ENCODE measurements at places on chromosomes 3 and 15. TPM values are rescaled to one million over a fixed set of nuclear protein-coding genes. Genes with fewer than 3 reads are reported as not detected.

Gene CCR1
- 2.0 TPM for total RNA-seq

GRCh38 chr3:52120556-52121463 is 33.4 kb downstream of the POC1A start:
- no peak for DNase-seq

Gene SCAPER
- 42.6 TPM for total RNA-seq

Gene SLC27A2
- total RNA-seq: not detected

- DNase-seq: no peak
These were observed 8.9 kb downstream of the FAM3D start for GRCh38 chr3:58657571-58658141.

- no peak for DNase-seq
These were observed 165.6 kb upstream of the SMAD3 start for GRCh38 chr15:66899555-66900350.

DNA sequence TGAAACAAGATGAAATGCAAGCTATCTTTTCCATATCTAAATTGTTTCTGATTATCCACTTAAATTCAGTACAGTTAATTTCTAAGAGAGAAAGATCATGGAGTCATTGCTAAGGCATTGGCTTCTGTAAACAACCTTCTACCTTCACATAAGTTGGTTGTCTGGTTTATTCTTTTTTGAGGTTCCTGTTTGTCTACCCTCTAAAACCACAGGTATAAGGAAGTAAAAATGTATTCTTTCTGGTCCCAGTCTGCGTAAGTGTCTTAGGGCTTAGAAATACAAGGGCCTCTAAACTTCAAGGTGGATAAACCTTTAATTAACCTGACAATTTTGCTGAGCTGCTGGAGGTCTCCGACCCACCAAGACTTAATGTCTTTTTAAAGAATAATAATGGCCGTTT is 3.6 kb upstream of the ATOSA start:
- DNase-seq: no peak

DNA sequence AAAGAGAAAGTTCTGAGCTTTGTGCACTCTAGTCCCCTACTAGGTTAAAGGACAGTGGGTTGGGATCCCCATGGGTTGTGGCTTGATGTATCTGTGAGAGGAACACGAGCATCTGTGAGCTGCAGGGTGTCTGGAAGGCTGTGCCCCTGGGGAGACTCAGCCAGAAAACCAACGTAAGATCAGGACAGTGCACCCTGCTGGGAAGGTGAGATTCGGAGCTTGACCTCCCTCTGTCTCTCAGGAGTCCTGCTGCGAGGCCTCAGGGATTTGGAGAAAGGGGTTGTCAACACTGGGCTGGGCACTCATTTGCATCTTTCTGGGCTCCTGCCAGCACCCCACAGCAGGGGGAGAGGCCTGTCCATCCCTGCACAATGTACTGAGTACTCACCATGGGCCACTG is 15.2 kb downstream of the ANKRD63 start:
- no peak for DNase-seq

GRCh38 chr15:27723821-27724220 is 375.3 kb downstream of the OCA2 start:
- DNase-seq: no peak

Gene ZFAND6
- 75.0 TPM for total RNA-seq

DNA sequence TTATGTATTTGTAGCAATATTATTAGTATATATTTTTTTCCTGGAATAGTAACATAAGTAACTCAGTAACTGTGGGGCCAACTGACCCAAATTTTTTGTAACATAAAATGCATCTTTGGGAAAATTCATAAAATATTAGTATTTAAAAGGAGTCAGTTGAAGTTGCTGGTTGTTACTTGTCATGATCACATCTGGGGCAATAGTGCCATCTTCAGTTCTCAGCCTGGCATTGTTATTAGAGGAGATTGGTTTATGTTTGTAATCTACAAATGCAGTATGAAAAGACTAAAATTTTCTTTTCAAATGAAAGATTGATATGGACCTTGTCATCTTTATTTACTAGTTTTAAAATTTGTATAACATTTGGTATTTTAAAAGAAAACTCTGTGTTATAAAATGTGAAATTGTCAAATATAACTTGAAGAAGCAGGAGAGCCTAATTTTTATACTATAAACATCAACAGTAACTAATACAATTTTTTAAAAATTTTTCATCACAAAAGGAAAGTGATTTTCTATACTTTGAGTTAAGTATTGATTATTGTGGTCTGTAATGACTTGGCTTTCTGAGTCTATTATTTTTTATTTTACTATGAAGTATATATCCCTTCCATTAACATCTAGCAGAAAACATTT is 38.8 kb upstream of the MLF1 start:
- no peak for DNase-seq

DNA sequence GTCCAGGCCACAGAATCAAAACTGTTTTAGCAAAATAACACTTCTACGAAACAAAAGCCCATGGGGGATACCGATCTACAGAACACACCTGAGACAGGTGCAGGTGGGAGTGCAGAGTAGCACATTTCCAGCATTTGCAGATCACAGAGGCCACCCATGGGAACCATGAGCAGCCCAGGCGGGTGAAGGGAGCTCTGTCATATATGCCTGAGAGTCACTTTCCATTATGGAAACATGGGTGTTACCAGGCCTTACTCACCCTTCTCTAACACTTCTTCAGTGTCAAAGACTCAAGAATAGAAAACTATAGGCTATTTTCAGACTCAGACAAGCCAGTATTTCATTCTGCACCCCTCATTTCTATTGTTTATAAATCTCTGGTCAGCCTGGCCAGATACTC is 3.5 kb downstream of the PLA1A start:
- DNase-seq: no peak

DNA sequence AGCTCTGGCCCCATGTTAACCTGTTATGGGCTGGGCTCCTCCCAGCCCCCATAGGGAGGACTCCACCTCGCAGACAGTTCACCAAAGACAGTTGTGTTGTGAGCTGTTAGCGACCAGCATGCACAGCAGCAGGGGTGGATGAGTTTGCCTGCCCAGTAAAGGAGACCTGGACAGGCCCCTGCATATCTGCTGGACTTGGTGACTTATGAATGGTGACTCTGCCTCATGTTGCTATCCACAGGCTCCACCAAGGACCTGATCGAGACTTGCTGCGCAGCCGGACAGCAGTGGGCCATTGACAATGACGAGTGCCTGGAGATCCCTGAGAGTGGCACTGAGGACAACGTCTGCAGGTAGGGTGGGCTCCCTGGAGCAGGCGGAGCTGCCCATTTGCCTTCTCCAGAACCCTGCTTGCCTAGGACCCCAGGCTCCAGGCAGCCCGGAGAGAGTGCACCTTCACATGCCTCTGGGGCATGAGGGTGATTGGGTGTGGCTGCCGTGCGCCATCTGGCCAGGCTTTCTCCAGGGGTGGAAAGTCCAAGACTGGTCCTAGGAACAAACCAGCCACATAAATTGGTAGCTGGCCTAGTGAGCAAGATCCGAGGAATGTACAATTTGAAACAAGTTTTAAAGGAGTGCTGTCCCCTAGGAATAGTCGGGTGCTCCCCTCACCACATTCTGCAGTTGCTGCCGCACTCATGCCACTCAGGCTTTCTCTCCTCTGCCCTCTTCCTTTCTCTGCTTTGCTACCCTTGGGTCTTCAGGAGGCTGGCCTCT is 59.1 kb downstream of the FBLN2 start:
- DNase-seq: no peak

- peak; percentile 71 for DNase-seq
These were observed at the start of gene FBXL2 for GRCh38 chr3:33277193-33277882. TSS of gene FBXL2 (plus strand) at chr3:33277442. CDS start at chr3:33277513, 71 bp downstream.

GRCh38 chr3:73225991-73226390 is 164.5 kb downstream of the EBLN2 start:
- no peak for DNase-seq

DNA sequence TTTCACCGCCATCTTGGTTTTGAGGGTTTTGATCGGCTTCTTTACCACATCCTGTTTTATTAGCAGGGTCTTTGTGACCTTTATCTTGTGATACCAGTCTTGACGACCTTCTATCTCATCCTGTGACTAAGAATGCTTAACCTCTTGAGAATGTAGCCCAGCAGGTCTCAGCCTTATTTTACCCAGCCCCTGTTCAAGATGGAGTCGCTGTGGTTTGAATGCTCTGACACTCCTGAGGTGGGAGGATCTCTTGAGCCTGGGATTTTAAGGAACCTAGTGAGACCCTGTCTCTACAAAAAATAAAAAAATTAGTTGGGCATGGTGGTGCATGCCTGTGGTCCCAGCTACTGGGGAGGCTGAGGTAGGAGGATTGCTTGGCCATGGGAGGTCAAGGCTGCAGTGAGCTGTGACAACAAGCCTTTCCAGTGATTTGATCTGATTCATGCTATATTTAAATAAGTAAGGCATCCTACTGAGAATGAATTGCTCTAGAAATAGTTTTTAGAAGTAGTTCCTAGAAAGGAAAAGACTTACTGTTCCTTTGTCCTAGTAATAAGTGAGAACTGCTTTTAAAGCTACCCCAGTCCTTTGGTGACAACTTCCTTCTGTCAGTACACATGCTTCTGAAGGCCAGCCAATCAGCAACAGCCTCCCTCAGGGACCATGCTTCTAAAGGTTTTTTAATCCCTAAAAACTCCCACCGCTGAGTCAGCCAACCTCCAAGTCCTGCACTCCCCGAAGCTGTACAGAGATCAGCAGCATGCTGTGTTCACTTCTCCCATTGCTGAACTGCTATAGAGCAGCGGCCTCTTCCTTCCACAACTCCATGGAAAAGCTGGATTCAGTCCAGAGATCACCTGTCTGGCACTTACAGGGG is 9.1 kb upstream of the CEMIP start:
- no peak for DNase-seq

Gene TP63
- 0.14 TPM for total RNA-seq

GRCh38 chr15:65824941-65825544 is 33.0 kb upstream of the DENND4A start:
- DNase-seq: no peak

Gene ADIPOQ
- total RNA-seq: 0.69 TPM

DNA sequence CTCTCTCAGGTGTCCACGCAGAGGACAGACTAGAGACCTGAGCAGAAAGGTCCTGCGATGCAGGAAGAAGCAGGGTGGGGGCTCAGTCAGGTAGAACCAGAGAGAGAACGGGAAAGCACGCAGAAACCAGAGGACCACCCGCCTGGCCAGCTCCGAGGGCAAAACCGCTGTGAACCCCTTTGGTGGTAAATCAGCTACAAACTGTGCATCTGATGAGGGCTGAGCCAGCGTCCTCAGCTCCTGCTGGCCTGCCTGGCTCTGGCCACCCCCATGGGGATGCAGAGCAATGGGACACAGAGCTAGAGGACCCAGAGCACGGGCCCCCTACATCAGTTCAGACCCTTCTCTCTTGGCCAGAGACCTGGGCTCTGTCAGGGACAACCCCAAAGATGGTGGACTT is 44.6 kb downstream of the WNT7A start:
- no peak for DNase-seq

Gene PLIN1
- total RNA-seq: 1.6 TPM

GRCh38 chr3:18425641-18426257 is 610 bp upstream of the SATB1 start:
- DNase-seq: peak; percentile 52

GRCh38 chr3:187983484-187984124 is 170.4 kb upstream of the LPP start:
- peak; percentile 21 for DNase-seq

Gene PP2D1
- not detected for total RNA-seq

DNA sequence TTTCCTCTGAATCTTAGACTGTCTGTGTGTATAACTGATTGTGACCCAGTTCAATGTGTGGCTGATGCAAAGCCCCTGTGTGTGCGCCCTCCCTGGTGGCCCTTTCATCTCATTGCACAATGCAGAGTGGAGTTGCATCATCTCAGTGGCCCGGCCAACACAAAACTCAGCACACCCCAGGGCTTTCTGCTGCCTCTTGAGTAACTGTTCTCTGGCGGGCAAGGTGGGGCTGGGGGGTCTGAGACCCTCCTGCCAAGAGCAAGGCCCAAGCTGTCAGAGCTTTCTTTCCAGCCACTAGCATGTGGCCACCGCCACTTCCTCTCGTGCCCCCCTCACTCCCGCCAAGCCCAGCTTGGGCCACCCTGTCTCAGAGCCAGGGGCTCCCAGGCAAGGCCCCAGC is 80.7 kb upstream of the ALDH1L1 start:
- peak; percentile 73 for DNase-seq

- no peak for DNase-seq
These were observed 164.2 kb downstream of the FOXP1 start for GRCh38 chr3:71419369-71419768.

- DNase-seq: no peak
These were observed 201.7 kb upstream of the PFN2 start for GRCh38 chr3:150172356-150172755.

DNA sequence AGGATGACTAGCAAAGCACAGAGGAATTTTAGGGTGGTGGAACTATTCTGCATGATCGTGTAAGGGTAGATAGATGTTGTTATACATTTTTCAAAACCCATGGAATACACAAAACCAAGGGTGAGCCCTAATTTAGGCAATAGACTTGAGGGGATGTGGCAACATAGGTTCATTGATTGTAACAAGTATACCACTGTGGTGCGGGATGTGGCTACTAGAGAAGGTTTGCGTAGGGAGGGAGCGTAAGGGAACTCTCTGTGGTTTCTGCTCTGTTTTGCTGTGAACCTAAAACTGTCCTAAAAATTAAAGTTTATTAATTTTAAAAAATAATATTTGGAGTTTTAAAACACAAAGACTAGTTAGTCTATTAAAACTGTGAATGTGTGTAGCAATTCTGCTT is 202.8 kb downstream of the PLCL2 start:
- no peak for DNase-seq

All from left ventricle myocardium inferior (tissue), 1 donor.